ENCODE measurements at places on chromosomes 12 and 14.

GRCh38 chr14:56145965-56146364, 27.8 kb downstream of the PELI2 start:
- peak; percentile 20 for DNase-seq

GRCh38 chr12:119870457-119870856, 6.7 kb downstream of the CIT start:
- DNase-seq: peak; percentile 48

DNA sequence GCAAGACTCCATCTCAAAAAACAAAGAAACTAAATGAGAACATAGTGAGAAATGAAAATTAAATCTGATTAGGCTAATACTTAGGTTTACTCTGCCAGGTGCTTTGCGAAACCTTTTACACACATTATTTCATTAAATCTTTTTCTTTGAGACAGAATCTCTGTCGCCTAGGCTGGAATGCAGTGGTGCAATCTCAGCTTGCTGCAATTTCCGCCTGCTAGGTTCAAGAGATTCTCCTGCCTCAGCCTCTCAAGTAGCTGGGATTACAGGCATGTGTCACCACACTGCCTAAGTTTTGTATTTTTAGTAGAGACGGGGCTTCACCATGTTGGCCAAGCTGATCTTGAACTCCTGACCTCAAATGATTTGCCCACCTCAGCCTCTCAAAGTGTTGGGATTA, 21.9 kb upstream of the EEA1 start:
- no peak for DNase-seq

- DNase-seq: no peak
Observed at GRCh38 chr14:99777951-99778350, 15.3 kb upstream of the EML1 start.

DNA sequence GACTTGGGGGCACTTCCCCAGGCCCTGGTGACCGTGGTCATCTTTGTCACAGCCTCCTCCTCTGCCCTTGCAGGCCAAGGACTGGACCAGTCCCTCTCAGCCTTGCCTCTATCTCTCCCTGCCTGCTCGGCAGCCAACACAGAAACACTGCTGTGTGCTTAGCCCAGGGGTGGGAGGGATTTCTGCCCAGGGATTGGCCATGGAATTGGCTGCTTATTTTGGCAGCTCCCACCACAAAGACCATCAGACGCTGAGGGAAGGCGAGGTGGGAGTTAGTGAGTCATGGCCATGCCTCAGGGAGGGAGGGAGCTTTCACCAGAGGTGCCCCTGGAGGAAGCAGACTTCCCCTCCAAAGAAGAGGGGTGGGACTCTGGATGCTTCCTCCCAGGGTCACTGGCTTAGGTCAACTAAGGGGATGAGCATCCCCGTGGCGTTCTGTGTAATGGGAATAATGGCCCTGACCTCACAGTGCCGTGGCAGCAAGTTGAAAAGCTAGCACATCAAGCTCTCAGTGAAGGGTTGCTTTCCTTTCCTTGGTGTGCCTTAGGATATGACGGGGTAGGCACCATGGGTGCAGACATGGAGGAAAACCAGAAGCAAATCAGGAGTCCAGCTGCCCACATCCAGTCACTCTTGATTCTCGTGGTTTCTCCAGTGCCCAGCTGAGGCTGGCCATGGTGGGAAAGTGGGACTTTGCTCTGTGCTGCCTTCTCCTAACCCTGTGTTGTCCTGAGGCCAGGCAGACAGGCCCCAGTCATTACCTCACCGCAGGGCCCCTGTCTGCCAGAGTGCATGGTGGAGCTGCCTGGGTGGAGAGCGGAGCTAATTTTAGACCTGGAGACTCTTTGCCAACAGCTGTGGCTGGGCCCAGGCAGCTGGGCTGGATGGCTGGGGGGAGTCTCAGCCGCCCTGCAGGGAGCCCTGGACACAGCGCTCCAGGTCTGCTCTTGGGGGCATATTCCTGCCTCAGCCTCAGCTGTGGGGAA, 21.4 kb downstream of the B4GALNT3 start:
- DNase-seq: no peak

DNA sequence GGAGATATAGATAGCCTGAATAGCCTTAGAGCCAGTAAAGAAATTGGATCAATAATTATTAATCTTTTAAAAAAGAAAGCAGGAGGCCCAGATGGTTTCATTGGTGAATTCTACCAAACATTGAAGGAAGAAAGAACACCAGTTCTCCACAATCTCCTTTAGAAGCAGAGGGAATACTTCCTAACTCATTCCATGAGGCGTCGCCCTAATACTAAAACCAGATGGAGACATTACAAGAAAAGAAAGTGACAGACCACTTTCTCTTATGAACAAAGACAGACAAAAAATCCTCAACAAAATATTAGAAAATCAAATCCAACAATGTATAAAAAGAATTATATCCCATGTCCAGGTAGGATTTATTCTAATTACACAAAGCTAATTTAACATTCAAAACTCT, 362.6 kb downstream of the BCAT1 start:
- no peak for DNase-seq

GRCh38 chr12:51694146-51694545, 103.1 kb downstream of the SCN8A start:
- no peak for DNase-seq

- no peak for DNase-seq
Observed at GRCh38 chr12:6768437-6768914, 2.3 kb downstream of the PTMS start.

- DNase-seq: no peak
Observed at GRCh38 chr12:52975204-52975603, 26.3 kb downstream of the KRT18 start.

DNA sequence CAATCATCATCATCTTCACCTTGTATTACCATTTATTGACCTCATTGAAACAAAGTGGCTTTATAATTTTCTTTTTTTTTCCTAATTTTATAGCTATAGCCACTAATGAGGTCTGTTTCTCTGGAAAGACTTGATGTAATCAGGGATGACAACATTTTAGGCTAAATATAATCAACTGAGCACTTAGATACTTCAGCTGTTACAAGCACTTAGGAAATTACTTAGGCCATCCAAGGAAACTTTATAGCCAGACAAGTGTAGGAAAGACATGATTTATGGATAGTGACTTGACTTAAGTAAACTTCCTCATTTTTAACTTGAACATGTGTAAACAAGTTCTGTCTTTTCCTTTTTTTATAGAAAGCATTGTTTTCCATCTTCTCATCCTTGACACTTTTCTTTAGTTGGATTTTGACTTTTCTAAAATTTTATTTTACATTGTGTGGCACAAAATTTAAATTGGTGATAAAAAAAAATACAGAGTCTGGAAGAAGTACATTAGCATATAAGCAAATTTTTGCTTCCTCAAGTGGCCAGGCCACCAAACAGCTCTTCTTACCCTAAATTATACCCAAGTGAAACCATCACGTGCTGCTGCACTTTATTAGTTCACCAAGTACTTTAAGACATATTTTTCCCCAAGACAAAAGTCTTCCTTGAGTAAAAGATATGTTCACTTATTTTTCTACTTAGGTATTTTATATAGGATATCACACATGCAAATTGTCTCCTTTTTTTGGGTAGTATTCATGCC, 15.1 kb downstream of the CPNE8 start:
- no peak for DNase-seq

DNA sequence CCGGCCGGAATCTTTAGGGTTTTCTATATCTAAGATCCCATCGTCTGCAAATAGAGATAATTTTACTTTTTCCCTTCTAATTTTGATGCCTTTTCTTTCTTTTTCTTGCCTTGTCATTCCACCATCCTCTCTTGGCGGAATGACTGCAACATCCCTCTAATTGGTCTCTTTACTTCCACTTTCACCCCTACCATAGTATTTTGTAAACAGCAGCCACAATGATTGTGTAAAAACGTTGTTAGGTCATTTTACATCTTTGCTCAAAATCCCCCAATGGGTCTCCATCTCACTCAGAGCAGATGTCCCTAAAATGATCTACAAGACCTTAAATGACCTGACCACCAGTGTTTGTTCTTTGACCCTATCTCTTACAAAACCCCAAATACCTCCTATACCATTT, 80.0 kb upstream of the STAC3 start:
- no peak for DNase-seq

DNA sequence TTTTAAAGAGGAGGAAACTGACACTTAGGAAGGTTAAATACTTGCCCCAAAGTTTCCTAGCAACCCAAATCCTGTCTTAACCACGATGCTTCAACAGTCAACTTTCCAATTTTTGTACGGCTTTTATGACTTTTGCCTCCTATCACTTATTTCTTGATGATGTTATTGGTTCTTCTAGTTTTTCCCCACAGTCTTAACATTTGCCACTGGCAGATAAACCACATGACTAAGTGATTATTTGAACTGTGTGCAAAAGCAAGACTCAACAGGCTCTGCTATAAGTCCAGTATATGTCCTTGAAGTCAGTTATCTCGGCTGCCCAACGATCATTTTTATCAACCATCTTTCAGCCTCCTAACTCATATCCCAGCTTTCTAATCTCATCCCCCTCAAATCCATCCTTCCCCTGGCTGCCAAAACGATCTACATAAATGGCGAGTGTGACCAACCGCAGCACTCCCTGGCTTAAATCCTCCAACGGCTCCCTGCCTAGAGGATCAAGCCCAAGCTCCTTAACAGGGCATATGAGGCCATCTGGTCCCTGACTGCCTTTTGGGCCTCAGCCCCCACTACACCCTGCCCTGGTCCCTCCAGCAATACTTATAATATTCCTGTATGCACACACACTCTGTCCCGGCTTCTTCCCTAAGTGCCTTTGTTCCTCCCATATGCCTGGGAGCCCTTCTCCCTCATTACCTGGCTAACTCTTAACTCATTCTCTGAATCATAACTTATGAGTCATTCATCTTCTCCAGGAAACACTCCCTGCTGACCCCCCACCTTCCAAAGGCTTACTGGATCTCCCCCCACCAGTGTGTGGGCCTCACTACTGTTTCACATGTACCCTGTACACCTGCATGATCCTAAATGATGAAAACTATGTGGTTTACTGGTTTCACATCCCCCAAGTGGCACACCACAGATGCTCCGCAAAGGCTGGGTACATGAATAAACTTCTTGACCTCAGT, 8.8 kb downstream of the VPS37B start:
- DNase-seq: no peak

GRCh38 chr12:62762645-62763044, 172.3 kb downstream of the PPM1H start:
- no peak for DNase-seq

- DNase-seq: no peak
Observed at GRCh38 chr12:130086248-130086647, 76.0 kb upstream of the FZD10 start.

- no peak for DNase-seq
Observed at GRCh38 chr14:55701638-55702037, 121.6 kb downstream of the KTN1 start.

GRCh38 chr12:132014092-132014914, 64.6 kb downstream of the EP400 start:
- DNase-seq: no peak

- no peak for DNase-seq
Observed at GRCh38 chr14:65487783-65488494, 75.4 kb downstream of the FUT8 start.

GRCh38 chr12:46649433-46649832, 176.4 kb downstream of the SLC38A4 start:
- DNase-seq: no peak

DNA sequence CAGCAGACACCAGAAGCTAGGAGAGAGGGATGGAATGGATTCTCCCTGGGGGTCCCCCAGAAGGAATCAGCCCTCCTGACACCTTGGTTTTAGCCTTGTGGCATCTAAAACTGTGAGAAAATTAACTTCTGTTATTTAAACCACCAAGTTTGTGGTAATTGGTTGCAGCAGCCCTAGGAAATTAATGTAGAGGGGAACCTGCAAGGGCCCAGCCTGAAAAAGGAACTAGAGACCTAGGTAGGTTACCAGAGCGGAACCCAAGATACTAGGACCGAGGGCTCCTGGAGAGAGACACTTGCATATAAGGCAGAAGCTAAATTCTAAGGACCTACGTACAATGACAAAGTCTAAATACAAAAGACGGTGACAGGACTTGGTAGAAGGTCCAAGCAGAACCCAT, 8.1 kb upstream of the DENND5B start:
- no peak for DNase-seq

DNA sequence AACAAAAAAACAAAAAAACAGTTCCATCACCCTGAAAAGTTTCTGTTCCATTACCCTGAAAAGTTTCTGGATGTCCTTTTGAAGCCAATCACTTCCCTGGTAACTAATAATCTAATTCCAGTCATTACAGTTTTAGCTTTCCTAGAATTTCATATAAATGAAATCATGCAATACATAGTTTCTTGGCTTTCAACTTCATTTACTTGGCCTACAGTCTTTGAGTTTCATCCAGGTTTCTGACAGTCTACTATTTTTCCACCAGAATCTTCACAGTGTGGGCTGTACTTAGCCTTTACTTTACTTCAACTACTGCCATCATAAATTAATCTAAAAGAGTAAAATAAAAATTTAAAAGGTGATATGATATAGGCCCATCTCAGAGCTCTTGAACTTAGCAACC, 55.5 kb downstream of the RPS6KA5 start:
- DNase-seq: no peak

GRCh38 chr12:121792607-121793439, 665 bp downstream of the RHOF start:
- no peak for DNase-seq

GRCh38 chr12:99498756-99499155, 148.8 kb upstream of the GARIN6 start:
- DNase-seq: no peak

DNA sequence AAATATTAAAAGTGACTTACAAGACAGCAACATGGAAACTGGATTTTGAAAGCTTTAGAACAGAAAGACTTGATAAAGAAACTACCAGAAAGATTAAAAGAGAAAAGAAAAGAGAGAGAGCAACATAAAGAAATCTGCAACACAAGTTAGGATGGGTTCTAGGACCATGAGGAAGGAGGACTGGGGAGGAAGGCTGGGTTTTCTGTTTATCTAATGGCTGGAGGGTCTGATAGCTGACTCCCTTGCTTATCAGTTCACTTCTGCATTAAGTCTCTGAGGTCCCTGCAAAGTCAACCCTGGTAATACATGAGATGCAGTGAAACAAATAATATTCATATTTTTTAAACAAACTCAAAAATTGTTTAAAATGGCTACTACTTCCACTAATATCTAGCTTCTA, 90.1 kb downstream of the RPAP3 start:
- no peak for DNase-seq

DNA sequence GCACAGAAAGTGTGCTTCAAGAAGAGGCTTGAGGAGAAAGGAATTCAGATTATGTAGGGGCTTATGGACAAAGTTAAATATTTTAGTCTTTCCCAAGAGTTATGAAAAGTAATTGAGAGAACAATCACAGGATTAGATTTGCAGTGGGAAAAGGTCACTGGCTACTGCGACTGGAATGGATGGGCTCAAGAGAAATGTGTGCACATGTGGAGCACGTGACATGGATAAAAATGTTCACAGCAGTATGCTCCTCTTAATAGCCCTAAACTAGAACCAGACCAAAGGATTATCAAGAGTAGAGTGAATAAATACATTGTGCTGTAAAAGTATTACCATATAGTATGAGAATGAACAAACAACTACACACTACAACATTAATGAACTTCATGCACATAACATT, 78.1 kb downstream of the ABCD2 start:
- DNase-seq: no peak

- DNase-seq: no peak
Observed at GRCh38 chr14:58809520-58809919, 171.8 kb downstream of the DACT1 start.

GRCh38 chr14:100400115-100400514, 77.0 kb downstream of the SLC25A47 start:
- DNase-seq: no peak
